HEK293T (cell line): ENCODE measurements at places on chromosomes 16 and 17.

GRCh38 chr17:65183736-65184135 lies 46.6 kb downstream of the RGS9 start:
- DNase-seq = no peak

GRCh38 chr17:31373150-31374093 lies 18.1 kb upstream of the RAB11FIP4 start:
- no peak for DNase-seq

GRCh38 chr17:7606280-7606679 lies 8.4 kb downstream of the FXR2 start:
- DNase-seq = no peak

GRCh38 chr16:50972876-50973275 lies 178.2 kb downstream of the SALL1 start:
- DNase-seq = no peak

DNA sequence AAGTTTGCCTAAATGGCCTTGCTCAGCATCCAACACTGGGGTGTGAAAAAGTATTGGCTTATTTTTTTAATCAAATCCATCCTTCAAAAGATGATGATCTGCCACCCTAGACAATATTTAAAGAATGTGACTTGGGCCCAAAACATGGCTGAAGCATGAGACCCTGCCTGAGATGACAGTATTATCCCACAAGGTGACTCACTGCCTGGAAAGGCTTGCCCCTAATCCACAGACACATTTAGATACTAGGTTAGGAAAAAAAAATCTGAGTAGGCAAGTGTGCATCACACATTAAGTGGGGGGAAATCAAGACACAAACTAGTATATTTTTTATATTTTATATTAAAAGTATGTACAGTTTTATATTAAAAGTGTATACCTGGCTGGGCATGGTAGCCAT lies 38.4 kb downstream of the TOM1L2 start:
- DNase-seq = no peak

DNA sequence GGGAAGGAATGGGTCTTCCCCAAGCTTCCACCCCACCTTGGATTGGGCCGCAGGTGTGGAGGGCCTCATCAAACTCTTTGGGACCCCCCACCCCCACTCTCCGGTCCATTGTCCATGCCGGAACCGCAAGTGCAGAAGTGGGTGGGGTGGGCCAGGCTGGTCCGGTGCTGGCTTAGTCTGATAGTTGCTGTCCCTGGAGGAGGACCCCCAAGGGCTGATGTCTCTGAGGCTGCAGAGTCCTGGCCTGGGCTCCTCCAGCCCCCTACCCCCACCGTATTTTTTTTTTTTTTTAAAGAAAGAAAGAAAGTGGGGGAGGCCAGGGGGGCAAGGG lies 7.1 kb upstream of the ATXN7L3 start:
- DNase-seq = no peak

DNA sequence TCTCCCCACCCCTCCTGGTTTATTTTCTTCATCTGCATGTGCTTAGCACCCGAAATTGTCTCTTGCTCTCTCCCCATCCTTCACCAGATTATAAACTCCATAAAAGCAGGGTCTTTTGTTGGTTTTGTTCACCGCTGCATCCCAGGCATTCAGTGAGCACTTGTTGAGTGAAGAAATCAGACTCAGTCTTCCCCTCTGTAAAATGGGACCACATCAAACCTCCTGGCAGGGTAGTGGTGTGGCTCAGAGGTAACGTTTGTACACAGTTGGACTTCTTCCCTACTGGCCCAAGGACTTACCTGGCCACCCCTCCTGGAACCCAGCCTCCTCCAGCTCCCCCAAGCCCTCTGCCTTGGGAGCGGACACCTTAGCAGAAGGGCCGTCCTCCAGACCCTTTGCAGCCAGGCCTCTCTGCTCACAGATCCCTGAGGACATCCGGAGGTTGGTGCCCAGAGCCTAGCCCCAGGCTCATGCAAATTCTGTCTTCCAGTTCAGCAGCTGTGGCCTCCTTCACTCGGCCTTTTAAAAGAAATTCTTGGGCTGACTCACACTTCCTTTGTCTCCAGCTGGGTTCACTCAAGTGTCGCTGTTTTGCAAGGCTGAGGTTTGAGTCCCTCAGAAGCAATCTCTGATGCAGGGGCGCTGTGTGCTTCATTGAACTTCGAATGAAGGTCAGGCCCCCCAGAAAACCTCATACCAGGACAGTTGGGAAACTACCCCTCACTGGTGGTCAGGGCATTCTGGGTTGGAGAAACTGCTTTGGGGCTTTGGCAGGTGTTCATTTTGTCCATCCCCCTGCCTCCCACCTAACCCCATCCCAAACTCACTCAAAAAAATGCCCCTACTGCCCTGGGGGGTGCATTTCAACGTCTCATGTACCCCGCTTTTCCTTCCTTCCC lies 16.8 kb upstream of the RMI2 start:
- no peak for DNase-seq

GRCh38 chr17:17781591-17782496 lies 54.9 kb downstream of the SREBF1 start:
- DNase-seq = peak; percentile 48

DNA sequence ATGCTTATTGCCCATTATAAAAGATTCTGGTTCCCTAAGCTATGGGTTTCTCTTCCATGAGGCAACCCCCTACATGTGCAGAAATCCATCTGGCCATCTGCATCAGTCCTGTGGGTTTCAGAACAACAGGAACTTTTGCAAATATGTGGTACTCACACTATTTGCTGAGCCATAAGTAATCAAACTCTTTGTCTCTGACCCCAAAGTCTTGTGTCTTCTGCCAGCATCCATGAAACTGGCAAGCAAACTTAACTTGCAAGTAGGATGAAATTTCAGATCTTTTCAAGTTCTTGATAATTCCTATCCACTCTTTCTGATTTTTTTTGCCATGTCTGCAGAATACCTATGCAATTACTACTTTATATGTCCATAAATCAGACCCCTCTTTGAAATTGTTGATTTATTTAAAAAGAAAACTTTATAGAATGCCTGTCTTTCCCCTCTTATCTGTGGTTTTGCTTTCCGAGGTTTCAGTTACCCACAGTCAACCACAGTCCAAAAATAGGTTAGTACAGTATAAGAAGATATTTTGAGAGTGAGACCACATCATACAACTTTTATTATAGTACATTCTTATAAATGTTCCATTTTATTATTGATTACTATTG lies 158.4 kb upstream of the IRX3 start:
- DNase-seq = no peak

DNA sequence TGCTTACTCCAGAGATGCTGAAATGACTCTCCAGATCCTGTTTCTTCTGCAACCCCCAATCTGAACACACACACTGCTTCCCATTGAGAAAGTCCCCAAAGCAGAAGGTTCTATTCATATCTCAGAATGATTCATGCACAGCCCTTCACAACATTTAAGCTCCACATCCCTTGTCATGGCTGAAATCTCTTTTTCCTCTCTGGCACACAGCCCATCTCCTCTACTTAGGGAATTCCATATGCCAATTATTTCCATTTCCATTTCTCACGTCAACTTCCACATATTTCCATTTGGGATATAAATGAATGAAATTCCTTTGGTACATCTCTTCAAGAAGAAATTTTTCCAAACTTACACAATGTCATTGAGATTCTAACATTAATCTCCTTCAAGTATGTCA lies 119.6 kb downstream of the CDH11 start:
- DNase-seq = no peak

GRCh38 chr17:77470800-77471733 lies 330.3 kb downstream of the SEC14L1 start:
- peak; percentile 53 for DNase-seq

DNA sequence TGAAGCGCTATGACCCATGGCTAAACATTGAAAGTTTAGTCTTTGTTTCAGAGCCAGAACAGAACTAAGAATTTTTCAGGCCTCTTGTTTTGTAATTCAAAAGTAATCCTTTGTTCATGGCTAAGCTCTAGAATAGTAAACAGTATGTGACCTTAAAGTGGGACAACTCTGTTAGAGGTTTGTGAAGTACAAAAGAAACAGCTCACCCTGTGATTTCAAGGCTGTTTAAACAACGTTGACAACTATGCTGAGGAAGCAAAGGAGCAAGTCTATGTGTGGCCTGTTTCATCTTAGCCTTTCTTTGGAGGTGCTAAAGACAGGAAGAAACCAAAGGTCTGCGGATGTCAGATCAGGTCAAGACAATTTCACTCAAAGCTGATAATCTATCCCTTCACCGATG lies 40.4 kb downstream of the MYOCD start:
- DNase-seq = no peak

DNA sequence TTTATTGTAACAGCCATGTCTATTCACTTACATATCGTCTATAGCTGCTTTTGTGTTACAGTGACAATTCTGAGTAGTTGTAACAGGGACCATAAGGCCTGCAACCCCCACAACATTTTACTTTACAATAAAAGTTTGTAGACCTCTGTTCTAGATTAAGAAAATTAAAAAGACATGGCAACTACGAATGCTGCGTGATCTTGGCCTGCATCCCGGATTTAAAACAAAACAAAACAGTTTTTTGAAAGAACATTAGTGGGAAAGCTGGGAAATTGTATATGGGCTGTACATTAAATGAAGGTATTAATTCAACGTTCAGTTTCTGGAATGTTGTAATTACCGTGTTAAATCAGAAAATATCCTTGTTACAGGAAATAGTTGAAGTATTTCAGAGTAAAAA lies 64.1 kb downstream of the RMI2 start:
- DNase-seq = no peak
